ENCODE measurements at places on chromosomes 16 and 17.

- DNase-seq: no peak
Measured at GRCh38 chr16:17082095-17082882, 388.5 kb downstream of the XYLT1 start.

- DNase-seq: no peak
Measured at GRCh38 chr17:19720631-19721426, 4.4 kb upstream of the SLC47A2 start.

- DNase-seq: no peak
Measured at GRCh38 chr16:85324488-85324887, 212.2 kb upstream of the CIBAR2 start.

DNA sequence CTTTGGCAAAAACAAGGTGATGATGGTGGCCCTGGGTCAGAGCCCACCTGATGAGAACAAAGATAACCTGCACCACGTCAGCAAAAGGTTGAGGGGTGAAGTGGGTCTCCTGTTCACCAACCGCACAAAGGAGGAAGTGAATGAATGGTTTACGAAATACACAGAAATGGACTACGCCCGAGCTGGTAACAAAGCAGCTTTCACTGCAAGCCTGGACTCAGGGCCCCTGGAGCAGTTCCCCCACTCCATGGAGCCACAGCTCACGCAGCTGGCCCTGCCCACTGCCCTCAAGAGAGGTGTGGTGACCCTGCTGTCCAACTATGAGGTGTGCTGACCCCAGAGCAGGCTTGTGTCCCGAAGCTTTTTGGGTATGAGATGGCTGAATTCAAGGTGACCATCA, 29.7 kb upstream of the DLX4 start:
- no peak for DNase-seq

- DNase-seq: no peak
Measured at GRCh38 chr16:65681406-65681805, 559.5 kb upstream of the CDH11 start.

DNA sequence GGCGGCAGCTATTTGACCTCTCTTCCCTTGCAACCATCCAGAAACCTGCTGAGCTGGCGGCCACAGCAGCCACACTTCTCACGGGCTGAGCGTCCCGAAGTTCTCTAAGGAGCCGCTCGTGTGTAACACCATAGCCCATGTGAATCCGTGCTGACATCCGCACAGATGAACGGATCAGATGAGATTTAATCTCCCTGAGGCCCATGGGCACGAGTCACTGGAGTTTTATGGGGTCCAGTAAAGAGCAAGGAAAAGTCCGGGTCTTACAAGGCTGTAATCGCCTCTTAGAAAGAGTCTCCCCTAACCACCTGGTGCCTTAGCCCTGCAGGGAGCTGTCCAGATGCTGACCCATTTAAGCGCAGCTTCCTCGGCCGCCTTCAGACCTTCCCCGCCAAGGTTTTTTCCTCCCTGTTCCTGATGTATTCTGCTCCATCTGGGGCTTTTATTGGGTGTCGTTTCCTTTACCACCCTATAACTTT, 5.5 kb upstream of the CACNG5 start:
- peak; percentile 70 for DNase-seq

DNA sequence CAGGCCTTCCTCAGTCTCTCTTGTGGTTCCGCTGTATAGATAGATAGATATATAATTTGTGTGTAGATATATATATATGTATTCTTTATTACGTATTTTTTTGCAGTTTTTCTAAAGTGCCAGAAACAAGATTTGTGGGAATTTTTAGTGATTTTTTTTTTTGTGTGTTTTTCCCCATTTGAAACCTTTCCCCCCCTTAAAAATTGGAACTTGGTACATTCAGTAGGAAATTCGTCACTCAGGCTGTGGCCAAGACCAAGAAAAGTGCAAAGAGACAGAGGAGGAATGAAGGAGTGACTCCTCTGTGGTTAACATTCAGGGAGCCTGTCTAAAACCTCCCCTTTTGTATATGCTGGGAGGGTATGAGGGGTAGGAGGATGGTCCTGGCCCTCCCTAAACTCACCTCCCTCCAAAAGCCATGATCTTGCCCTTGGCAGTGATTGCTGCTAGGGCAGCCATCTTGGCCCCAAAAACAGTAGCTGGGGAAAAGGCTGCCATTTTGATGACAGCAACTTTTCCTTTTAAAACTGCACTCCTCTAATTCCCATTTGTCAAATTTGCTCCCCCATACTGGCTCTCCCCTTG, 15.2 kb downstream of the CHRNB1 start:
- DNase-seq: no peak

GRCh38 chr17:2266865-2267228, 36.7 kb downstream of the SMG6 start:
- no peak for DNase-seq

GRCh38 chr17:44543213-44543904, 13.9 kb upstream of the FZD2 start:
- DNase-seq: peak; percentile 79

GRCh38 chr17:6177941-6178694, 107.9 kb downstream of the WSCD1 start:
- DNase-seq: no peak

- no peak for DNase-seq
Measured at GRCh38 chr17:29555840-29556239, 11.0 kb downstream of the ABHD15 start.

DNA sequence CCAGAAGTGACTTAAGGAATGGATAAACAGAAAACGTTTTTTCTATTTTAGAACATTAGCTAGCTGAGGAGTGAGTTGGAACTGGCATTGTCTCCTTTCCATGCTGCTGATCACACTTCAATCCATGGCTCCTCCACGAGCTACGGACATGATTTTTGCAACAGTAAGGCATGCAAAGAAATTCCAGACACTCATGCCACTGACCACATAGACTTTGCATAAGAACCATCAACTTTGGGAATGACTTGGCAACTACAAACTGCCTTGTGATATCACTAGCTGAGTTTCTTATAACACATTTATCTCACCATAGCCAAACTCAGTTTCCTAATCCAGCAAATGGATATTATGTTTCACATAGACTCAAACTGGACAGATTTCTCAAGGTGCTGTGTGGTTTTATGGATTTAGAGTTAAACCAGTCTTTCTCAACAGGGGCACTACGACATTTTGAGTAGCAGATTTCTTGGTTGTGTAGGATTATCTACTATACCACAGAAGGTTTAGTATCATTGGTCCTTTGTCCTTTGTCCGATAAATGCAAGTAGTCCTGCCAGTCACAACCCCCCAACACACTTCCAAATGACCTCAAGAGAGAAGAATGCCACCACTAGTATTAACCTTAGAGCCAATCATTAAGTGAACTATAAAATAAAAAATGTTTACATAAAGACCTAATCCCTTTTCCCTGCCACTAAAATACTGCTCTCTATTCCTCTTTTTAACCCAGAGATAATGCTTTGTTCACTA, 48.3 kb upstream of the C17orf78 start:
- peak; percentile 79 for DNase-seq
